ENCODE measurements at places on chromosomes 16 and 17.

GRCh38 chr17:73043686-73044581, 48.6 kb downstream of the SLC39A11 start:
- no peak for DNase-seq

- DNase-seq: no peak
Observed at GRCh38 chr17:81365601-81366585, 29.4 kb upstream of the BAHCC1 start.

DNA sequence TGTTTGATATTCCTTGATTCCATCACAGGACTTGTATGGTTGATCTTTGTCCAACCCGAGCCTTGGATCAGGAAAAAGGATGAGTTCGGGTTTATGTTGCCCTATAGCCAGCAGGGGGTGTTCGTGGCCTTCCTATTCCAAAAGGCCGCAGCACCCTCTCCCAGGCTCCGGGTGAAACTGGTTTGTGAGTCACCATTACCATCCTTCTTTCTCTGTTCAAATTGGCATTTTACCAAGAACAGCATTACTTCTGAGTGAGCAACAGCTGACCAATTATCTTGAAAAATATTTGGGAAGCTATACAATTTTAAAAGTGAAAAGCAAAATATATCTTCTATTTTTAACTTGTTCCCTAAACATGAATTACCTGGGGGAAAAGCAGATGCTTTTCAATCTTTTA, 24.3 kb upstream of the KRT20 start:
- peak; percentile 58 for DNase-seq

DNA sequence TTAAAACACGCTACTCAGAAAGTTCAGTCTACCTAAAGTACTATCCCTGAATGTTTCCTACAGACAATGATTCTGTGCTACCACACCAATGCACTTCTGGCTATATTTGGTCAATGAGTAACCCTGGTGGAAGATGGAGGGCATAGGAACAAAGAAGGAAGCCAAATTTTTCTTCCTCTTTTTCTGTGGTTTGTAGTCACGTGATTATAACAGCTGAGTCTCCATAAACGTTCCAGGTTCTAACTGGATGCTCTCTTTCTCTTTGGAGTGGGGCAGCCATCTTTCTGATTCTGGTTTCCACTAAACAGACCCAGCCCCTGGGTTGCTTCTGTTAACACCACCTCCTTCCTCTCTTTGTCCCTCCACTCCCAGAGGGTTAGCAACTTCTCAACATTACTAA, 274.9 kb downstream of the CDH11 start:
- DNase-seq: no peak

DNA sequence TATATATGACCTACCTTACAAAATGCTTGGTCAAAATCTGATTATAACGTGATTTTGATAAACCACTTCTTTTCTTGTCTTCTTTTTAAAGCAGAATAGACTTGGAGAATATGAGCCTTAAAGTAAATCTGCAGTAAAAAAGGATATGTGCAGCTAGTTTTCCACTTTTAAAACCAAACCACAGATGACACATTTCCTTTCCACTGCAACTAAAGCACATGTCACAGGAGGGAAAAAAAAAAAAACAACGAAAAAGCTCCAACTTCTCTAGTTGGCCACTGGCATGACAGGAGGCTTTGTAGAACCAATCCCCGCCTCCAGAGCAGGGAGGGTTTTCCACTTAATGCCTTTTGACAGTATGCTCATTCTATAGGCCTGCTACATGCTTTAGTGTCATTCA, at the start of gene EVI2A:
Gene EVI2A, minus strand, starts transcription at position 142 of the 400 bp plus-strand sequence. CDS start 2,609 bp downstream, outside the sequence.
- peak; percentile 74 for DNase-seq

- DNase-seq: no peak
Observed at GRCh38 chr17:59423903-59424302, 92.4 kb downstream of the YPEL2 start.

GRCh38 chr16:57800200-57801097, 1.8 kb downstream of the KIFC3 start:
- no peak for DNase-seq

- no peak for DNase-seq
Observed at GRCh38 chr17:46078675-46079074, 79.6 kb downstream of the STH start.

- DNase-seq: no peak
Observed at GRCh38 chr16:50712560-50712898, 19.1 kb downstream of the NOD2 start.

DNA sequence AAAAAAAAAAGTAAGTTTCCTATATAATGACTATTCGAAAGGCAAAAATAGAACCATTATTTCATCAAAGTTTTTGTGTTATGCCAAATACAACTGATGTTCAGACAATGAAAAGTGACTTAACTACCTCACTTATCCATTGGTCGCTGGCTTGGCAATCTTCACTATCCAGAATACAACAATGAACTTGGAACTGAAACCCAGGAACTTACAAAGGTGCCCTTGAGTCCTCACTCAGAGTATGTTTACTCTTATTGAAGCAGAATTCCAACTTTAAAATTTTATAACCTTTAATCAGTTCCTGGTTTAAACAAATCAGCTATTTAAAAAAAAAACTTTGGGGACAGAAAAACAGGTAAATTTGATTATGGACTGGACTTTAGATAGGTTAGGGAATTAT, 34.1 kb downstream of the HELZ start:
- DNase-seq: no peak

- DNase-seq: no peak
Observed at GRCh38 chr17:75737133-75737962, 16.1 kb downstream of the ITGB4 start.

DNA sequence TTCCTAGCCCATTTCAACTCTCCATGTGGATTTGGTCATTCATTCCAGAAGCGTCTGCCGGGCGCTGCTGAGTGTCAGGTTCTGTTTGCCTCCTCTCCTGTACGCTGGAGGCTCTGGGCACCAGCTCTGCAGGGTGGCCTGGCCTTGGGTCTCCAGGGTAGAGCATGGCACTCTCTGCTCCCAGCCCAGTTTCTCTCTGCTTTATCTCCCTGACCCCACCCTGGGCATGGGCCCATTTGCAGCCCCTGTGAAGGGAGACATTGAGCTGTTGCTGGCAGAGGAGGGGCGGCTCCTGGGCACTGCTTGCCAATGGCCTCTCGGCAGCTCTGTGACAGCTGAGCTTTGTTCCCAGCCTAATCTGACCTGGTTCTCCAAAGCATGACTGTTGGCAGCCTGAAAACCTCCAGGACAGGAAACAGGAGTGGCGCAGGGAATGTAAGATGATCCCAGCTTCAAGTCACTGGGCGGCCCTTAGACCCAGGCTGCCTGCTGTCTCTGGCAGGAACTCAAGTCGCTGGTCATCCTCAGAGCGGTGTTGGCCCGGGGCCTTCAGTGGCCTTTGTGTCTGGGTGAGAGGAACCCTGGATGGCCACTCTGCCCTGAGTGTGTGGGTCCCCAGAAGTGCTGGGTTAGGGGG, 146.8 kb downstream of the SEC14L1 start:
- DNase-seq: no peak

DNA sequence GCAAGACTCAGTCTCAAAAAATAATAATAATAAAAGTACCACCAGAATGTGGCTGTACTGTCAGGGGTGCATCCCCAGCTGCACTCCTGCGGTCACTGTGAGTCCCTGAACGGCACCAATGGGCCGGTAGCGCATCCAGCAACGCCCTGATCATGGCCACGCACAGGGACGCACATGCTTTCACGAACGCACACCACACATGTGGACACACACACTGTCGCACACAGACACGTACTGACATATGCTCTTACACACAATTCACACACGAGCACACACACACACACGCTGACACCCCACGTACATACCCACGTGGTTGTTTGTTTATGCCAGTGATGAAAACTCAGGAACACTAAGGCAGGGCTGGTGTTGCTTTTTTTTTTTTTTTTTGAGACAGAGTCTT, 21.8 kb downstream of the DOC2B start:
- no peak for DNase-seq

DNA sequence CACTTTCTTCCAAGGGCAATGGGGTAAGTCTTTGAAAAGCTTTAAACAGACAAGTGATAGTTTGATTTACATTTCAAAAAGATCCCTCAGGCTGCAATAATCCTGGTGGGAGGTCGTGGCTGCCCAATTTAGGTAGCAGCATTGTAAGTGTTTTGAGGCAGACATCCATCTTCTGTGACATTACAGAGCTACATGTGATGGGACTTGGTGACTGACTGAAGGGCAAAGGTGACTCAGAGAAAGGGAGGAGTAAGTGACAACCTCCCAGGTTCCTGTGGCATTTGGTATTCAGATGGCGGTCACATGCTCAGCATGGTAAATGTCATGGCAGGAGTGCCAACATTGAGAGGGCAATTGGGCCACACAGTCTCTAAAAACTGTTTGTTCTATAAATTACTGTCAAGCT, 26.5 kb downstream of the STAT3 start:
- DNase-seq: peak; percentile 48

- no peak for DNase-seq
Observed at GRCh38 chr17:78324391-78325075, 35.3 kb downstream of the SOCS3 start.

DNA sequence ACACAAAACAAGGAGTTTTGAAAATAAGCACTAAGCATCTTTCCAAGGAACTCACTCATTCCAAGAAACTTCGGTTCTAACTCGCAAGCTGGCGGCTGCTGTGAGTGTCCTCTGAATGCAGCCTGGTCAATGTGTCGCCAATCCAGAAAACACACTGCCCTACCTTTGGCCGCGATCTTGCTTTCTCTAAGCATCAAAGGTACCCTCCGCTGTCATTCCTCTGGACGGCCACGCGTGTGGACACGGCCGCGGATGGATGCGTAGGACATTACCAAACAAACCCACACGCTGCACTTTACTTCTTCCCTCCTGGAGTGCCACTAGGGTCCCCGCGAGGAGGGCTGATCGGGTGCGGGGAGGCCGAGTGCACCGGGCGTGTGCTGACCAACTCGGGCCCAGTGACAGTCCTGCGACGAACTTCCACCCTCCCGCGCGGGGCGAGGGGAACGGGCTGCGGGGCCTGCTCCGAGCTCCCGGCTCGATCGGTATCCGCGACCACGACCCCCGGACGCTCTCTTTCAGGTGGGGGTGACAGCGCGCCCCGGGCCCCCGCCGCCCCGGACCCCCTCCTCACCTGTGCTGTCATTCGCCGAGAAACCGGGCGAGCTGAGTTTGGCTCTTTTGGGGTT, 1.1 kb downstream of the CREBBP start:
- no peak for DNase-seq

DNA sequence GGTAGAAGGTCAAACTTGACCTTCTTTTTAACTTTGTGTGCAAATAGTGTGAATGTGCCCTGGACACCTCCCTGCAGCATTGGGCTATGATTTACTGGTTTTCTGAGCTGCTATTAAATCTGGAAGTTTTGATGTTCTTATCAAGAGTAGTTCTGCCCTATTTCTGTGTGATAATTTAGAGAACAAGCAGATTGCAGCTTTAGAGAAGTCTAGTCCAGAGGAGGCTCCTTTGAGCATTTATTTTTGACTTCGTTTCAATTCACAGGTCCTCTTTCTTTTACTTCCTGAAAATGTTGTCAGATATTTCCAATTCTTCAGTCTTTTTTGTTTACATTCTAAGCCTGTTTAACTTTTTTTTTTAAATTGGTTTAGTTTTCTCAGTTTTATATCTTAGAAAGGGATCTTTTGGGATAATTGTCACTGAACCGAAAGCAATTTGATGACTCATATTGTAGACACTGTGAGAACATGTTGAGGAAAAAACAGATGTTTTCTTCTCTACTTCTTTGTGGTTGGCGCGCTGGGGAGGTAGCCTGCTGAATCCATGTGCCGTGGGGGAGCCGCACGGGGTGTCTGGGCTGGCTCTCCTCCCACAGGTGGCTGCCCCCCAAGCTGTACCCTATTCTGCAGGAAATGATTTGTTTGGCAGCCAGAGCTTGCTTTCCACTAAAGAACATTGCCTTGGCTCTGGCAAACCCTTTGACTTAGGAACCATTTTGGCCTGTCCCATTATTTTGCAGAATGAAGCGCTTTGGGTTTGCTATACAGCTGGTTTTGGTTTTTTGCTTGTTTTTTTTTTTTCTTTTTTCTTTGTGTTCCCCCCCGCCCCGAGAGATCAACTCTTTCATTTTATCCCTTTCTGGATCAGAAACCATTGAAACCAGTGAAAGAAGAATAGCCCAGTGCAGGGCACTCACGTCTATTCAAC, 53.4 kb downstream of the MFSD11 start:
- DNase-seq: peak; percentile 33

- no peak for DNase-seq
Observed at GRCh38 chr16:73171380-73171779, 123.5 kb upstream of the ZFHX3 start.

- no peak for DNase-seq
Observed at GRCh38 chr17:70813355-70813930, 644.1 kb downstream of the KCNJ2 start.

GRCh38 chr17:78999947-79000395, 9.6 kb downstream of the CANT1 start:
- no peak for DNase-seq

GRCh38 chr17:17141279-17141678, 64.9 kb downstream of the PLD6 start:
- DNase-seq: no peak

- no peak for DNase-seq
Observed at GRCh38 chr16:31071861-31072260, 2.2 kb downstream of the ZNF668 start.

DNA sequence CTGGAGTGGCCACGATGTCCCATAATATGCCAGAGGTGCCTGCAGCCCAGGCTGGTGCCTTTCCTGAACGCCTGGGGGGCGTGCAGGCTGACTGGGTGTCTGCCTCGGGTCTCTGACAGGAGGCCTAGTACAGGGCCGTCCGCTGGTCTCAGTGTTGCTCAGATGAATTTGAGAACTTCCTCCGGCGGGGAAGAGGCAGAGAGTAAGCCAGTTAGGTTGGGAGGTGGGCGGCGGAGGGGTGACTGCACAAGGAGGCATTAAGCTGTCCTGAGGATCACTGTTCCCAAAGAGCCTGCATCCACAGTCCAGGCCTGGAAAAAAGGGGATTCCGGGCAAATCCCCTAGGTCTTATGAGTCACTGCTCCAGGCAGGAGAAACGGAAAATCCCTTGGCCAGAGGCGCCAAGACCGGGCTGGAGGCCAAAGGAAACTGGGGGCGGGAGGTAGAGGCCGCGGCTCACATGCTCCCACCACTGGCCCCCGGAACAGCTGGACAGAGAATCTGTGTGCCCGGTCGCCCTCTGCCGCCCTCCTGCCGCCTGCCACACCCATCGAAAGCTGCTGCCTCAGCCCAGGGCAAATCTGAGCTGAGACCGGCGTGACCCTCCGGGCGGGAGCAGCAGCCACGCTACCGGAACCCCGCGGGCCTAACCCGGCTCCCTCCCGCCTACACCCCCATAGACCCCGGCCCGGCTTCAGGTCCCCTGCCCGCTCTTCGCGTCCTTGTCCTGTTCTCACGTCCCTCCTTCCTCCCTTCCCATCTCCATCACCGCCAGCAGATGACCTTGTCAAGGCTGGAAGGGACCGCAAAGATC, 1.2 kb downstream of the TRIM47 start:
- no peak for DNase-seq

DNA sequence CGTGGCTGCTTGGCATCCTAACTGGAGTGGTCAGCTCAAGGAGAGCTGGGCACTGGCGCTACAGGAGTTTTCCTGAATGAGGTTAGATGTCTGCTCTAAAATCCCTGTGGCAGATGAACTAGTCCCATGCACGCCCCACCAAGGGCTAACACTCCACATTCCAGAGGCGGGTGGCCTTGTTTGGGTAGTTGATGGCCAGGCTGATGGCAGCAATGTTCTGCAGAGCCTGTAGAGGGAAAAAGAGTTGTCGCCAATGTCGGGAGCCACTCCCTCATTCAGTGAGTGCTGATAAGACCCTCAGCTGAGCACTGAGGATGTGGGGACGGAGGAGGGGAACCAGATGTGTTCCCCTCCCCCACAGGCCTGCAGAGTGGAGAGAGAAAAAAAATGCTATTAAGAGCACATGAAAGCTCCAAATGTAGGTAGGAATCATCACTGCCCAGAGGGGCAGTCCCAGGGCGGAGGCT, 42.5 kb upstream of the ATP2A3 start:
- DNase-seq: no peak

GRCh38 chr16:16121185-16121727, 102.0 kb downstream of the ABCC6 start:
- DNase-seq: no peak

Data from activated CD4-positive, alpha-beta T cell treated with anti-CD3 and anti-CD28 coated beads, Interleukin-2, amount 50 U/mL, for 4 hours (primary cell).